ENCODE measurements at places on chromosomes 6 and 20. TPM values are rescaled to one million over a fixed set of nuclear protein-coding genes. Genes with fewer than 3 reads are reported as not detected.

DNA sequence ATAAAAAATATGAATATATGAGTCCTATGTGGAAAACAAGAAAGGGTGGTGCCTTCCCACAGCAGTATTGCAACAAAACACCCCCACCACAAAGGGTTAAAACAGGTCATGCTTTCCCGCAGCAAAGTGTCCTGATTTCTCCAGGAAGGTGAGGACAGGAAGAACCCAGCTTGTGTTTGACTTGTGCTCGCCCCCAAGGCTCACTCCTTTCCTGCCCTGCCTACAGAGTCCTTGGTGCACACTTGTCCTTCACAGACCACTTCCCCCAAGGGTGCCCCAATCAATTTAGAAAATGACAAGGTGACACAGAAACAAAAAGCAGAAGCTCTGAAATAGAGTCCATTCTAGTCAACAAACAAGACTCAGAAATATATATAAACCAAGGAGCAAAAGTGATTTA lies 237.4 kb downstream of the PTPRK start:
- no peak for DNase-seq

DNA sequence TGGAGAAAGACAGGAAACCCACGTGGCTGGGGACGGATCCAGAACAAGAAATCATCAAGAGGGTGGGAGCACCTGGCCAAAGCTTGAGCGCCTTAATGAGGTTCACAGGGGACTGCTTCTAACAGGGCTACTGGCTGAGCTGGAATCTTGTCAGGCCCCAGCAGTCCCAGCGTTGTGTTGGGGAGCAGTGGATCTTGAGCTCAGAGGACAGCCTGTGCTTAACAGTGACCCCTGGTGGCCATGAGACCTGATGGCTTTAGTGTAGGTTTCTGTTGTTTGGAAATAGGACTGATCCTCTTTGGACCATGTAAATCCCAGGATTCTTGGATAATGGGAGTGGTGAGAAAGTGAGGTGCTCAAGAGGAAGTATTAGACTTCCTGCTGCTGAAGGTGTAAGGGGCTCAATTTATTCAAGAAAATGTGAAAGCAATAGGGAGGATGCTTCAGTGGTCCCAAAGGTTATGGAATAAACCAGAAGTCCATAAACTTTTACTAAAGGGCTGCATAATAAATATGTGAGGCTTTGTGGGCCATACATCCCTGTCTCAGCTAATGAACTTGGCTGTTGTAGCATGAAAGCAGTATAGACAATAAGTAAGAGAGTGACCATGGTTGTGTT lies 216.2 kb downstream of the NFATC2 start:
- no peak for DNase-seq

DNA sequence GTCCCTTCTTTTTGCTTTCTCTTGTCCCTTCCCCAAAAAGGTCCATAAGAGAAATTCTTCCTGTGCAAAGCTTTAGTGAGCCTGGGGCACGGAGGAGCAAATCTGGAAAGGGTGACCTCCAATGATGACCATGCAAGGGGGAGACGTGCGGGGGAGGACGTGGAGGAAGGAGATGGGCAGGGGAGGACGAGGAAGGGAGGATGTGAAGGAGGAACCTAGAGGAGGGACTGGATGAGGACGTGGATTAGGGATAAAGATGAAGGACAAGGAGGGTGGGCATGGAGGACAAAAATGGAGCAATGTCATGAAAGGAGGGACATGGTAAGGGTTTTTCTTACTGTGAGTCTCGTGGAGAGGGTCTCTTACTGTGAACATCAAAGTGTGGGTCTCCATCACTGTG lies 139.5 kb downstream of the ERMARD start:
- no peak for DNase-seq

DNA sequence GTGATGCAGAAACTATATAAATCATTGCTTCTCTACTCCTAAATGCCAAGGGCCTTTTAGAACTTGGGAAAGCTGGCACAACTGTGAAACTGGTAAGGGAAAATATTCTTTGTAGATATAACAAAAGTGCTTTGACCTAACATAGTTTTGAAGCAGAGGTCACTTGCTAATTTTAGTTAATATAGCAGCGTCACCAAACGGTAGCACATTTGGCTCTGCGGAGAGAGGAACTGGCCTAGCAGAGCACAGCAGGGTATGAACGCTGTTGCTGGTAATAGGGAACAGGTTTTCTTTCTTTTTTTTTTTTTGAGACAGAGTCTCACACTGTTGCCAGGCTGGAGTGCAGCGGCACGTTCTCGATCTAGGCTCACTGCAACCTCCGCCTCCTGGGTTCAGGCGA lies 67.4 kb downstream of the ECT2L start:
- DNase-seq = peak; percentile 41

DNA sequence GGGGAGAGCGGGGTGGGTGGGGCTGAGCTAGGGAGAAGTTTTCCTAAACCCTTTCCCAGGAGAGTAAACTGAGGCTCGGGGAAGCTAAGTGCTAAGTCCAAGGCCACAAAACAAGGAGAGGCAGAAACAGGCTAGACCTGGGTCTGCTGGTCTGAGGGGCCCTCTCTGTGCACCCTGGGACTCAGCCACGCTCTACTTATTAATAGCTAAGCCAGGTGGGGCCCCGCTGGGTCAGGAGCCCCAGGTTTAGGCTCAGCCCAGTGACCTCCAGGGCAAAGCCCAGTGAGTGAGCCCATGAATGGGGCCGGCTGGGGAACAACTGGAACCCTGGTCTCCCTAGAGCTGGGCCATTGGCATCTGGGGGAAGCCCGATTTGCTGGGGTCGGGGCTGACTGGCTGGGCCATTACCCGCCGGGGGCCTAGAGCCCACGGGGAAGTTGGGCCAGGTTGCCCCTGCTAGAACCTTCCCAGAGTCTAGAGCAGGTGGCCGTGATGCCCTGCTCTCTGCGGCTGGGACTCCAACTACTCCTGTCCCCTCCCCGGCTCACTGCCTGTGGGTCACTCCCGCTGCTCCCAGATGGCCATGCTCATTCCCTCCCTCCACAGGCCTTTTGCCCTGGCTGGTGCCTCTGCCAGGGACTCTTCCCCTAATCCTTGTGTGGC lies 24.1 kb upstream of the NOL4L start:
- no peak for DNase-seq

- DNase-seq = no peak
Observed at GRCh38 chr6:34154668-34155447, 9.0 kb upstream of the GRM4 start.

The LINC00237 gene
- total RNA-seq = not detected
